ENCODE measurements at places on chromosomes 4 and X. TPM values are rescaled to one million over a fixed set of nuclear protein-coding genes. Genes with fewer than 3 reads are reported as not detected.

PPARGC1A gene
- total RNA-seq, result 2.7 TPM

ZNF157 gene
- not detected for total RNA-seq

PRKG2 gene
- total RNA-seq, result 4.1 TPM

TRIM61 gene
- 1.6 TPM for total RNA-seq

TBX22 gene
- total RNA-seq, result 0.31 TPM

All from cardiac ventricle fibroblast (primary cell).